Activated naive CD4-positive, alpha-beta T cell treated with anti-CD3 and anti-CD28 coated beads for 36 hours (primary cell): ENCODE measurements at places on chromosomes 12 and 14. TPM values are rescaled to one million over a fixed set of nuclear protein-coding genes. Genes with fewer than 3 reads are reported as not detected.

- H3K4me3 ChIP-seq: no peak overlapping the region
- H3K27ac ChIP-seq: no peak overlapping the region
- no peaks in the 10 kb centered on the region for H3K4me1 ChIP-seq
Measured at GRCh38 chr14:42319996-42320395, 713.3 kb downstream of the LRFN5 start.

GRCh38 chr14:23877111-23877510 lies 76.5 kb upstream of the DHRS4 start:
- H3K4me1 ChIP-seq: peaks cover 3% of the 10 kb centered on the region
- H3K36me3 ChIP-seq: no peaks in the 10 kb centered on the region
- H3K27ac ChIP-seq: no peak overlapping the region
- H3K27me3 ChIP-seq: no peaks in the 10 kb centered on the region
- no peak overlapping the region for H3K4me3 ChIP-seq
- DNase-seq: no peak

KRT84 gene
- not detected for total RNA-seq

DNA sequence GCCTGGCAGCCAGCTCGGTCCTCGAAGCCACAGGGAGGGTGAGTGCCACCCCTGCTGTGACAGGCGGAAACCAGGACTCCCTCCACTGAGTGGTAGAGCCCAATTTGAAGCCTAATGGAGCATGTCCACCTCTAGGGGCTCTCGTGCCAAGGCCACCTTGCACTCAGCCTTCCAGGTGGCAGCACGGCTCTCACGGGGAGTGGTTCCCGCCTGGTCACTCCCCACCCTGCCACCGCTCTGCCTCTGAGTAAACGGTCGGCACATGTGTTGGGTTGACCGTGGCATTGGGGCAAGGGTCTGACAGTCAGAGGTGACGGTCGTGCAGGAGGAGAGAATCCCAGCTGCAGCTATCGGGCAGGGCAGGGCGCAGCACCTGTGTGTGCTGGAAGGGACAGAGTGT lies 34.8 kb downstream of the IL31 start:
- H3K4me3 ChIP-seq: no peak overlapping the region
- no peak for DNase-seq
- H3K4me1 ChIP-seq: no peaks in the 10 kb centered on the region
- no peaks in the 10 kb centered on the region for H3K27me3 ChIP-seq
- no peak overlapping the region for H3K27ac ChIP-seq
